Hepatocyte (in vitro differentiated cells): ENCODE measurements at places on chromosomes 3 and 15.

DNA sequence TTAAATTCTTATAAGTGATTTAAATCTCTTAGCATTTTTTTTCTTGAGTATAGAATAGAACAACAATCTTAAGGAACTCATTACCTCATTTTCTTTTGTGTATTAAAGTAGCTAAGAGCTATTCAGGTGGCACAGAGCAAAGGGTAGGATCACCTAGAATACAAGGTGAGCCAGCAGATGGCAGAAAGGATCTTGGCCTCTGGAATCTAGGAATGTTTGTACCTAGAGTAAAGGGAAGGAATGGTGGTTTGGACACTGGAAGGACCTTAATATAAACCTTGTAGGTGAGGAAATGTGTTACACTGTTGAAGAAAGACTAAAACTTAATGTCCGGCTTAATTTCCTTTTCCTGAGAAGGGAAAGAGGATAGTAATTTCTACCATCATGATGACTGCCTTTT is 89.0 kb downstream of the GHSR start:
- DNase-seq: no peak

DNA sequence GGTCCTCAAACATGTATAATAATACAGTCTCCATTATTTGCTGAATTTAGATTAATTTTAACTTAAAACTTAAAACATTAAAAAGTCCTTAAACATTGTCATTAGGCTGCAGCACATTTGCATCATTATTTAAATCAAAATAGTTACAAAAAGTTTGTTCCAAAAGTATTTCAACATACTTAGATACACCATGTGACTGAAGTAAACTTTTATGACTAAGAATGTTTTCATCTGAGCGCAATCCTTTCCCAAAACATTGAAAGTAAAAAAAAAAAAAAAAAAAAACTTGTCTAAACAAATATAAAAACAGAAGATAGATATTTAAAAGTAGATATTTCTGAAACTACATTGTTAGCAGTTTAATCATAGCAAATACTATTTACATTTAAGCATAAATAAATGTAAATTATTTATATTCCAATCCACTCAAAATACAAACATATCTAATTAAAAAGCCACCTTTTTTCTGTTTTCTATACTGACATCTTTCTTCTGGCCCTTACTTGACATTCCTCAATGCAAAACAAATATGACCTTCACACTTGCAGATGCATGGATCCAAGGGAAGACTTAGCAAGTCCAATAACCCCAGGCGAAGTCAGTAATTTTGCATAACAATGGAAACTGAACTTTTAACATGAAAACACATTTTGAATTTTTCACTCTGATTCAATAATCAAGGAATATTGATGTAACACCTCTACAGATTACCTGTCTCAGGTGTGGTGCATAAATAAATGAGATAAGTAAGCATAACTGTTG is 10.3 kb downstream of the FAM227B start:
- no peak for DNase-seq

DNA sequence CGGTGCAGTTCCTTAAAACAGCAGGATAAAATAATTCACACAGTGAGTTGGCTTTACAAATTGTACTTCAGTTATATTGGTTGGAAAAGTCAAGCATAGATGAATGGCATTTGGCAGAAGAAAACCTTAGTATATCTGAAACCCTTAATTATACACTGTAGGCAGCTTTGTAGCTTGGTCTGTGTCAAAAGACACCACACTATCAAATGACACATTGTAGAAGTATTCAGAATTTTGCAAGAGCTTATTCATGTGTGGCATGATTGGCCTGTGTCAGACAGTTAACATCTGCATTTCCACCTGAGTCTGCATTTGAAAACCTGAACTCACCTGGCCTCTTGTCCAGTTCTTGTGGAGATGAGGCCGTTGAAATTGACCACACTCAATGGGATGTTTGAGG is 13.8 kb downstream of the TMEM266 start:
- DNase-seq: no peak

DNA sequence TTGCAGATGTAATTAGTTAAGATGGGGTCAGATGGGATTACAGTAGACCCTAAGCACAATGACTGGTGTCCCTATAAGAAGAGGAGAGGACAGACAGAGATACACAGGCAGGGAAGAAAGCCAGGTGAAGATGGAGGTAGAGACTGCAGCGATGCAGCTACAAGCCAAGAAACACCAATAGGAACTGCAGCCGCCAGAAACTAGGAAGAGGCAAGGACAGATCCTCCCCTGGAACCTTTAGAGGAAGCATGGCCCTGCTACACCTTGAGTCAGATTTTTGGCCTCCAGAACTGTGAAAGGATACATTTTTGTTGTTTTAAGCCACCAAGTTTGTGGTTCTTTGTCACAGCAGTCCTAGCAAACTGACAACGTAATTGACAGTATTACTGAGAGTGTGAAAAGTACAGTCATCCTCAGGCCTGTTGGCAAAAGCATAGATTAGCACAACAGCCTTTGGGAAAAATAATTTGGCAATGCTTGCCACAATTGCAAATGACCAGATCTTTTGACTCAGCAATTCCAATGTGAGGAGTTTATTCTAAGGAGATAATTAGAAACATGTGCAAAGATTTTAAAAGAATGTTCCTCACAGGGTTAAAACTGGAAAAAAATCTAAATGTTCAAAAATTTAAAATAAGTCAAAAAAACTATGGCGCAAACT is 82.6 kb upstream of the TJP1 start:
- no peak for DNase-seq

- DNase-seq: no peak
Observed at GRCh38 chr15:62219799-62220198, 54.7 kb upstream of the C2CD4B start.
